NCI-H69 (cell line): ENCODE measurements at places on chromosomes 6 and 20.

GRCh38 chr20:17878069-17878911, 90.3 kb downstream of the SNX5 start:
- no peak for DNase-seq

DNA sequence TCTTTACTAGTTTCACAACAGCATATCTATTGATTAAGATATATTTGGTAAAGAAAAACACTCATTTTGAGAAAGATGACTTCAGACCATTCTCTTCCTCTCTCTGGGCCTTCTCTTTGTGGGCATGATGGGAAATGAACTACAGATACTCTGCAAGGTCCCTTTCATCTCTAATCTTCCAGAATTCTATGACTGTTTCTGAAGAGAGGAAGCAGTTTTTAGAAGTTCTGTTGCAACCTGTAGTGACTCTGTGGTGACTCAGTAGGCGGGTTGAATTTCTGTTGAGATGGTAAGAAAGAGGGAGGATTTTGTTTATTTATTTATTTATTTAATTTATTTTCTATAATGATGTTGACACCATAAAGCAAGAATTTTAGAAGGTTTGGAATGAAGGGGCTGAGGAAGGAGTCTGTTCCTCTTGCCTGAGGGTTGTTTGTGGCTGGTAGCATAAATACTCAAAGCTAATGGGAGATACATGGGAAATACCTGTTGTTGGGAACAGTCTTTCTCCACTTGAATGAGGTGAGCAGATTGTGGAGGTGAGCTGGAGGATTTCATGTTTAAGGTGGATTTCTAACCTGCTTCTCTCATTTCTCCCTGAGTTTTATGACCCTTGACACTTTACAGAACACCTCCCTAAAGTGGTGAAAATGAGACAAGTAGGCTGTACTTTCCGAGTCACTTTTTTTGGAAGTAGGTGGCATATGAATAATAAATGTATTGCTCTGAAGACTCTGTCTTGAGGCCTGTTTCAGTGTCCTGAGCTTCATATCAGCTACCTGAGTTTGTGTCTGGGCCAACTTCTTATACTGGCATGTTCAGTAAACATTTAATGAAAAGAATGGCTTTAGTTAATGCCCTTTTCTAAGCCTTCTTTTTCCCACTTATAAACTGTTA, 15.0 kb downstream of the ACSS2 start:
- DNase-seq = no peak

GRCh38 chr6:113184291-113184690, 672.9 kb upstream of the MARCKS start:
- no peak for DNase-seq

DNA sequence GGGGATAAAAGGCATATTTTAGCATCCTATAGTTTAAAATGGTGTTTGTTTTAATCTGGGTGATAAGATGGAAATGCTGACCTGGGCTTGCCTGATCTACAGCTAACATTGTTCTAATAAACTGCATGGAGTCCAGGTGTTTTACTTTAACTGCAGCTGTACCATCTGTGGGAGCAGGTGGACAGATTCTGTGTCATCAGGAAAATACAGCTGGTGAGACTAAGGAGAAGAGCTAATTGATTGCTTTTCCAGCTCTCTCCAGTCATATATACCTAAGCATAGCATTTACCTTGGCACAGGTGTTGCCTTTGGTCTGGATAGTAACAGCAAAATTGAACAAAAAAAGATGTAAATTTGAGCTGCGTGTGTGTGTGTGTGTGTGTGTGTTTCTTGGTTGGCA, 31.6 kb downstream of the CBFA2T2 start:
- DNase-seq = peak; percentile 99

- no peak for DNase-seq
Observed at GRCh38 chr6:133964052-133964451, 11.0 kb downstream of the TBPL1 start.

GRCh38 chr6:145015739-145016558, 719.4 kb downstream of the EPM2A start:
- no peak for DNase-seq

DNA sequence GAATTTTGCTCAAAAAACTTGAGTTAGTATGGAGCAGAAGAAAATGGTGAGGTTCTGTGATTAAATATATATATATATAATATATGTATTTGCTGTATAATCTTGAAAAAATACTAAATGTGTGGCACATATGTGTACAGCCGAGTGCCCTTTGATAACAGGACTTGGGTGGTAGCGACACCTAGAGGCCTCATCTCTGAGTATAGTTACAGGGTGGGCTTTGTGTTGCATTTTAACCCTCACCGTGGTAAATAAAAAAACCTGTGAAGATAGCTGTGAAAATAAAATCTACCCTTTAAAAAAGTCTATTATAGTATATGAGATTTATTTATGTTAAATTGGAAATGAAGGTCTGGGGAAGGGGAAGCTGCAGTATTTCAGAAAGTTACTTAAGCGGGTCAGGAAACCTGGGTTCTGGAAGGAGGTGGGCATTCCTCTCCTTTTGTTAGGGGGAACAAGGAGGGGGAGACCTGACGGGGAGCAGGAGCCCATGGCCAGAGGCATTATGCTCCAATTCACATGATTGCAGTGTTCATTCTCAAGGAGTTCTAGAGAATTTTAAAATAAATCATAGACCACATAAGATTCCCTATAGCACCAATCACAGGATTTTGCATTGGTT, 82.7 kb downstream of the SH3BGRL2 start:
- DNase-seq = peak; percentile 82

GRCh38 chr6:95501032-95501904, 76.1 kb upstream of the MANEA start:
- DNase-seq = peak; percentile 11

DNA sequence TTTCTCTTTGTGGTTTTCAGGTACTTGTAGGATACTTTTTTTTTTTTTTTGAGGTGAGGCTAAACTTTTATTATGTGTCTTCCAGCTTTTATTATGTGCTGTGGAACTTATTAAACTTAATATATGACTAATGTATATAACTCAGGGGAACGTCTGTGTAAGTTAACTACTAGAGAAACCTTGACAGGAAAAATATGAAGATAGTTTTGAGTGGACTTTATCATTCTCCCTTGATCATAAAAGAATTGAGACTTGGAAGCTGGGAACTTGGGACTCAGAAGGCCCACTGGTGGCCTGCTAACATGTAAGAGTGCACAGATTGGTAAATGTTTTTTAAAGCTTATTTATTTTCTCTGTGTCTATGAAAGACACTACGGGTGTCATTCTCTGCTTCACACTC, 73.1 kb downstream of the CARMIL1 start:
- no peak for DNase-seq

DNA sequence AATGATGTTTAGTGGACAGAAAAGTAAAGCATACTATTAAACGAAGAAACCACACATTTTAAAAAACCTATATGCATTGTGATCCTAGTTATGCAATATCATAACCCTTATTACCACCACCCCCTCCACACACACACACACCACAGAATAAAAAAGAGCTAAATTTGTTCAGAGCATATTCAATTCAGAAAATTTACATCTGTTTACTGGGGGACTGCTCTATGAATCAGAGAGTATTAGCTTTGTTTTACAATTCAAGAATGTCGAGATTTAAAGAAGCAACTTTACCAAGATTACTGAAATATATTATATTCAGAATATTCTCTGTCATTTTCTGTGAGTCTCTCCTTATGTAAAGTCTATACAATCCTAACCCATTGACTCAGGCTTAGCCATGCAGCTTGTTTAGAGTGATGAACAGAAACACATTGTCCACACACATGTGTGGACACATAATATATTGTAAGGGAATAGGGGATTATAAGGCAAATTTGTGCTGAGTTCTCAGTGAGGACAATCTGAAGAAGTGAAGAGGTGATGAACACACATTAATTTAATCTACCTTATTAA, 369.6 kb upstream of the MARCKS start:
- DNase-seq = no peak

DNA sequence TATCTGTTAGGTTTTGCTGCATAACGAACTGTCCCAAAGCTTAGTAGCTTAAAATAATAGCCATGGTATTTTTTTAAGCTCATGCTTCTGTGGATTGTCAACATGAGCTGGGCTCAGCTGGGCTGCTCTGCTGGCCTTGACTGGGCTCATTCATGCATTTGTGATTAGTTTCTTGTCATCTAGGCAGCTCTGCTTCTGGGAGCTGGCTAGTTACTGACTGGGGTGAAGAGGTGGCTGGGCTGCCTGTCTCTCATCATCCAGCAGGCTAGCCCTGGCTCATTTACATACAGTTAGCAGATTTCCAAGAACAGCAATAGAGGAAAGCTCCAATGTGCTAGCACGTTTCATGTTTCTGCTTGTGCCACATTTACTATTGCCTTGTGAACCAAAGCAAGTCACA, 165.1 kb upstream of the PCSK2 start:
- DNase-seq = peak; percentile 66

- DNase-seq = no peak
Observed at GRCh38 chr20:38441916-38442315, 6.8 kb upstream of the SNHG17 start.

DNA sequence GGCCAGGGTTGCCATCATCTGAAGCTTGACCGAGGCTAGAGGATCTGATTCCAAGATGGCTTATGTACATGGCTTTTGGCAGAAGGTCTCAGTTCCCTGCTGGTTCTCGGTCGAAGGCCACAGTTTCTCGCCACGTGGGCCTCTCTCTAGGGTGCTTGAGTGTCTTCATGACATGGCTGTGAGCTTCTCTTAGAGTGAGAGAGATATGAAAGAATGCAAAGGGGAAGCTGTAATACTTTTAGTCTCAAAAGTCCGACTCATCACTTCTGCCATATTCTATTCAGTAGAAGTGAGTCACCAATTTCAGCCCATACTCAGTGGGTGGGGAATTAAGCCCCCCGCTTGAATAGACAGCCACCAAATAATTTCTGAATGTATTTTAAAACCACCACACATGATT, 94.2 kb downstream of the UTRN start:
- DNase-seq = no peak

- no peak for DNase-seq
Observed at GRCh38 chr6:43762966-43763695, 6.9 kb upstream of the VEGFA start.

DNA sequence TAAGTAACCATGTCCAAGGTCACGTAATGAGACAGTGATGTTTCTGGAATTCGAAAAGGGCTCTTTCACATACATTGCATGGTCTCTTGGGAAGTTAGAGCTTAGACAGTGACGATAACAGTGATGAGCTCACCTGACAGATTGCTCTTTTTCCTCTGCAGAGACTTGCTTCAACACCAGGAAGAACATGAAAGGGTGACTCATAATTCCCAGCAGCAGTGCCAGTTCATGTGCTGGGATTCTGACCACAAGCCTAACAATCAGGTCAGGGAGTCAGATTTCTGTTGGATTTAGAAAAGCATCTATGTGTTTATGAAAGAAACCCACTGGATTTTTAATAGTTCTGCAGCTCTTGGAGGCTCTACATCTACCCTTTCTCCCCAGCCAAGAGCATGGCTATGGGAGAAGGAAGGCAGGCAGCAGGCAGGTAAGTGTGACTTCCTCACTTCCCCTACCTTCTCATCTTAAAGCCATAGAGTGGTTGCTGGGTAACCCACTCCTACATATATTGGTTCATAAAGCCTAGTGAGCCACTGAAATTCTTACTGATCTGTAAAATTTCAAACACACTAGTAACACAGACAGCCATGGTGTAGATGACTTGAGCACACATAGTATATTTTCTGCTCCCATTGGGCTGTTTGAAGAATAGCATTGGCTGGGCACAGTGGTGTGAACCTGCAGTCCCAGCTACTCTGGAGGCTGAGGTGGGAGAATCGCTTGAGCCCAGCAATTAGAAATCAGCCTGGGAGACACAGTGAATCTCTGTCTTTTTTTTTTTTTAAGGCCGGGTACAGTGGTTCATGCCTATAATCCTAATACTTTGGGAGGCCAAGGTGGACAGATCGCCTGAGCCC, 44.4 kb upstream of the LOC128125822 start:
- peak; percentile 42 for DNase-seq

- no peak for DNase-seq
Observed at GRCh38 chr6:86615299-86615698, 322.0 kb upstream of the HTR1E start.

GRCh38 chr6:99416226-99416625, 8.9 kb downstream of the PNISR start:
- DNase-seq = no peak
